ENCODE measurements at places on chromosomes 3 and 15. TPM values are rescaled to one million over a fixed set of nuclear protein-coding genes. Genes with fewer than 3 reads are reported as not detected.

The SUCNR1 gene
- total RNA-seq = not detected

The GOLGA8S gene
- total RNA-seq = 0.55 TPM

The OXTR gene
- 0.67 TPM for total RNA-seq

The AADAC gene
- 0.27 TPM for total RNA-seq

The AADACL2 gene
- not detected for total RNA-seq

The UROC1 gene
- not detected for total RNA-seq

Measured in endothelial cell of umbilical vein (primary cell).